ENCODE measurements at places on chromosomes 7 and 10.
A peak's percentile ranks its signal among the peaks of the same experiment; 100 is the strongest.

DNA sequence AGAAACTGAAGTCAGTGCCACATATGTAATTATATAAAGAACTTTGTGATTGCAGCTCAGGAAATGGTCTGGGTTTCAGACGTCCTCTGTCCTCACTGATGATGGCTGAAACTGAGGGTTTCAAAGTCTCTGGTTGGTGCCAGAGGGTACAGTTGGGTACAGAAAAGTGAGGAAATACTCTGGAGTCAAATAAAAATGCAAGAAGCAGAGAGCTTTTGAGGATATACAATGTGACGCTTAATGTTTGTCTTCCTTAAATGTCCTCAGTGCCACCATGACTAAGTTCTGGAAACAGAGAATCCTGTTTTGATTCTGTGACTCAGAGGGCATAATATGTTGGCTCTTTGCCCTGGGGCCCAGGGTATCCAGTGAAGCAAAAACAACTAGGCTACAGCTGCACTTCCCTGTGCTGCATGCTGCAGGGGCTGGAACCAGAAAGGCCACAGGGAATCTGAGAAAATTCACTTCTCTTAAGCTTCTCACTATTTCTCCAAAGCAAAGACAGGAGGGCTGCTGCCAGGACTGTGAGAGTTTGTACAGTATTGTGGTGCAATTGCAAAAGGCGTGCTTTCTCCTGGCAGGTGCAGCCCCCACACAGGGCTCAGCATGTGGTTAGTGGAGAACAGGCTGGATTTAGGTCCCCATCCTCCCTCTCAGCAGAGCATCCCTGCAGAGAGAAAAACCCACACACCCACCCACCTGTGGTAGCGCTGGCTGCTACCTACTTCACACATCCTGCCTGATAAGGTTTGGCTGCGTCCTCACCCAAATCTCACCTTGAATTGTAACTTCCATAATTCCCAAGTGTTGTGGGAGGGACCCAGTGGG is 169.5 kb upstream of the SVIL start:
- DNase-seq = no peak

DNA sequence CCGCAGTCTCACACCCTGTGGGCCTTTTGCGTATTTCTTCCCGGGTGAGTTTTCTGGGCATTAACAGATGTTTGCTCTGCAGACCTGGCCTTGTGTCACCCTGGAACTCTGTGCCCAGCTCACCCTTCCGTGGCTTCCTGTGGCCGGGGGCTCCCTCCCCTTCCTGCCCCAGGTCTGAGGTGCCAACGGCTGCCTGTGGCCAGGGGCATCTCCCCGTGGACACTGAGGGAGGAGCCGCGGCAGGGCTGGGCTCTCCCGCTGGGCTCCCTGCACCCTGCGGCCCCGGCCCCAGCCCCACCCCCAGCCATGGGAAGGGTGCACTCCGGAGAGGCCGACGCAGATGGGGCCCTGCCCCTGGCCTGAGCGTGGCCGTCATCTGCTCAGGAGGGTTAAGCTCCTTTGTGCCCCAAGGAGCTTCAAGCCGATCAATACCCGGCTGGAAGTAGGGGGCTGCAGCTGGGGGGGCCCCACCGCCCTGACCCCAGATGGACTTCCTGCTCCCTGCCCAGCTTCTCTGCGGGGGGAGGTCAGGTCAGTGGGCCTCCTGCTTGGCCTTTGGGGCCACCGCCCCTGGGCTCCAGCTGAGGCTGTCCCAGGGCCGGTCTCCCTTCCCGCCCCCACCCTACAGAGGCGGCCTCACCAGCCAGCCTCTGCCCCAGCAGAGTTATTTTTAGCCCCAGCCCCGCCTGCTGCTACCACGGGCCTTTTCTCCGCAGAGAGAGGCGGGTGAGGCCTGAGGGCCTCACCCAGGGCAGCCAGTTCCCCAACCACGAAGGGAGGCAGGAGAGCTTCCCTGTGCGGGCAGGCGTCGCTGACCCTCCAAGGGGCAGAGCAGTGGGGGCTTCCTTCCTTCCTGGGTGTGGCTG is 24.2 kb downstream of the PWWP2B start:
- DNase-seq = no peak

DNA sequence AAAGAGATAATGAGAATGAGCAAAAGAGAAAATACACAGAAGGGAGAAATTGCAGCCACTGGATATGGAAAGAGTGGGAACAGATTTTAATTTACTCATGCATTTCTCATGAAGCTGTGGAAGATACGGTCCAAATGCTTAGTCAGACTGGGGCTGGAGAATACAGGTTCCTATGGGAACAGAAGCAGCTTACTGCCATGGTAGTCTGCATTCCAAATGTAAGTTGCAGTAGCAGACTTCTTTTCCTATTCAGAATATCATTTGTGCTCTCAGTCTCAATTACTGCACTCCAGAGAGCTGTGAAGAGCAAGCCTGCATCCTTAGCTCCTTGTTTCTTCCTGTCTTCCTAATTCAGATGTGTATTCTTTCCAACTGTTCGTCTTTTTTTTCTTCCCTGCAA is 190.8 kb upstream of the TMEM196 start:
- no peak for DNase-seq

DNA sequence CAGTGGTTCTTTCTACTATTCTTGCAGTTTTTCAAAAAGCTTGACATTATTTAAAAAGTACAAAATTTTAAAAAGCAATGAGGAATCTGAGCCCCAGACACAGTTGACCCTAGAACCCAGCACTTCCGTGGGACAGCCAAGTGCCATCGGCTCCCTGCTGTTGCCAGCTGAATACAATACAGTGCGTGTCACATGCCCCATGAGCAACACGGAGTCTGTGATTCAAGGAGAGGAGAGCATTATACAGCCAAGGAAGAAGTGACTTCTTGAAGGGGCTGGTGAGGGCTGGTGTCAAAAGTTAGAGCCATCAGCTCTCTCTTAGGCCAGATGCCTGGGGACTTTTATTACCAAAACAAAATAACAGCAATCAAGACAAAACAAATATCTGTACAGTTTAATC is 123.0 kb upstream of the FGFR2 start:
- DNase-seq = no peak

DNA sequence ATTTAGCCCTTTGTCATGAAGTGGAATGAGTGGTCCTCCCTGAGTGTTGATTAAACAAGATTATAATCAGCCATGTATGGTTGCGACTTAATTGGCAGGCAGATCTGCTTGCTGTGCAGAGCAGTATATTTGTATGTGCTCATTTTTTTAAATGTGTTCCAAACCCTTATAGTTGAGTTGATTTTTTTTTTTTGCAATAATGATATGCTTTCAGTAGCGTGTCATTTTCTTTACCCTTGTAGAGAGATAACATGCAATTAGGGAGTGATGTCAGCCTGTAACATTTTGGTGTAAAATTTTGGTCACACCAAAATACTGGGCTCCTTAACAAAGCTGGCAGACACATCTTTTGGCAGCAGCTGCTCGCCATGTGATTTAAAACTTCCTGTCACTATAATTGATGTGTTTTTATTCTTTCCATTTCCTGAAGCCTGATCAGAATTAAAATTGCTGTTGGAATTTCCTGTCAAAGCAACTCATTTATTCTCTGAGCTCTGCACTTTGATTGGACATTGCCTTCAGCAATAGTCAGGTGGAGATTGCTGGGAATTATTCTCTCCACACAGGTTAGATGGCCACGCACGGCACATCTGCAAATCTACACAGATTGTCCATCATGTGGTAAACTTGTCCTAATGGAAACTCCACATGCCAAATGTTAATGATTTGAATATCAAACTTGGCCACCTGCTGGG is 125.3 kb downstream of the DYNC1I1 start:
- DNase-seq = no peak

GRCh38 chr7:157484411-157485081 is 147.7 kb downstream of the DNAJB6 start:
- DNase-seq = peak; percentile 51

GRCh38 chr7:44712012-44712411 is 36.6 kb upstream of the ZMIZ2 start:
- no peak for DNase-seq

DNA sequence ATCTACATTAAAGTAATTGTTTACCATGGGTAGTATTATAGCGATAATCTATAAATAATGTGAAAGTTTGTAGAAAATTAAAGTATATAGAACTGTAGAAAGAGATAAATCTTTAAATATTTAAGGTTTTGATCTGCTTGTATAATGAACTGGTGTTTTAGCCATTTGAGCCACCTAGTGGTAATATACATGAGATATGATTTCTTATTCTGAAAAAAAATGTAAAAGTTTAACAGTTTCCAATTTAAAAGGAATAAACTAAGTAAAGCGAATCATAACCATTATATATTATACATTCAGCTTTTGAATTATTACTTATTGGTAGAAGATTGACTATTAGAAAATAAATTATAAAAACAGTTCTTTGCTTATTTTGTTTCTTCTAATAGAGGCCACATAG is 91.2 kb downstream of the OTUD1 start:
- no peak for DNase-seq

- DNase-seq = no peak
Observed at GRCh38 chr10:82742478-82742877, 867.5 kb downstream of the NRG3 start.

DNA sequence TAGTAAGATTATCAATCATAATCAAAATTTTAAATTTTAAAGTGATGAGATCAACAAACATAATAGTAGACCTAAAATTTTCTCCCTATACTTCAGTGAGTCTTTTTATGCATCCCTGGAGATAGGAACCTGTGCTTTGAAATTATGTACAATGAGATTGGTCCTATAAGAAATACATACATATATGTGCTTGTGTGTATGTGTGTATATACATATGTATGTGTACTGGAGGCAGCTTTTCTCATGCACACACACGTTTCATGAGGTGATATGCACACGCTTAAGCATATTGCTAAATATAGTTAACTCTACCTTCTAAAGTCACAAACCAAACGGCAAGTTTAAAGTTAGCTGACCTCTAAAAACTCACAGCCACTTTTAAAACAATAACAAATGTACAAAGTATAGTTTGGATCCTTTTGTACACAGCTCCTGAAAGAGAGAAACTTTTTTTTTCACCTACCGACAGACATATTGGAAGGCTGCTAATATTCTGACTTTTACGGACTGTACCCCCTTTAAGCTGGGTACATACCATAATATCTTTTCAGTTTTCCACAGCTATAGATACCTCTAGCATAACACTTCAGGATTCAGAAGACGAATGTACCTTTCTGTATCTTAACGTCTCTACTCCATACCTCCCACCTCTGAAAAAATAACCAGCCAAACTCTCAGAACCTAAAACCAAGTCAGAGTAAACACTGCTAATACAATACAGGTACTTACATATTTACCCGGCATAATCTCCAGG is 3.3 kb downstream of the ITGB1 start:
- DNase-seq = no peak

- no peak for DNase-seq
Observed at GRCh38 chr10:22058201-22058600, 54.7 kb upstream of the DNAJC1 start.

DNA sequence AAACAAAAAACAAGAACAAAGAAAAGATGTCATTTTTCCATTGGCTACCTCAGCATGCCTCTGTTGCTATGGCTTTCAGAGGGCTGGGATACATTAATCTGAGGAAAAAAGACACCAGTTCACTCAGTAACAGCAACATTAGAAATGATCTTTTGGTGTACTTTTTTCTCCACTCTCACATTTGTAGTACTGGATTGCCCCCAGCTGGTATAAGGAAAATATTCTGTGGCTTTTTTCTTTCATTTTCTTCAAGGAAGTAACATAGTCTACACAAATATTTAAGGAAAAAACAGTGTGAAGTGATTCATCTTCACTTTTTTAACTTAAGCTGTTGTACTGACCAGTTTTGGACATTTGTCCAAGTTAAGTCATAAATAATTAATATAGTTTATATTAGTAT is 482.3 kb downstream of the SORCS1 start:
- no peak for DNase-seq

Measured in activated naive CD4-positive, alpha-beta T cell treated with anti-CD3 and anti-CD28 coated beads, Interleukin-2, amount 50 U/mL, for 72 hours (primary cell).